Left renal pelvis (tissue), 4 donors: ENCODE measurements at places on chromosomes 1 and 21. TPM values are rescaled to one million over a fixed set of nuclear protein-coding genes. Genes with fewer than 3 reads are reported as not detected.

DNA sequence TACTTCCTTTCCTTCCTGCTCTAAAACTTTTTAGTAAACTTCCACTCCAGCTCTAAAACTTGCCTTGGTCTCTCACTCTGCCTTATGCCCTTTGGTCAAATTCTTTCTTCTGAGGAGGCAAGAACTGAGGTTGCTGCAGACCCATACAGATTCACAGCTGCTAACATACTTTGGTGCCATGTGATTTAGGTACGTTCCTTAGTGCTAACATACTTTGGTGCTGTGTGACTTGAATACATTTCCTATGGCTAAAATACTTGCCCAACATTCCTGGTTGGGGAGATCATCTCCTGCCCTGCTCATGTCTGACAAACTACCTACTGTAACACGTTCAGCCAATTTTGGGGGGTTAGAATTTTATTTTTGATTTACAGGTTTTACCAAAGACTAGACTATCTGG lies 6.8 kb upstream of the ZBTB40 start:
- DNase-seq: no peak

DNA sequence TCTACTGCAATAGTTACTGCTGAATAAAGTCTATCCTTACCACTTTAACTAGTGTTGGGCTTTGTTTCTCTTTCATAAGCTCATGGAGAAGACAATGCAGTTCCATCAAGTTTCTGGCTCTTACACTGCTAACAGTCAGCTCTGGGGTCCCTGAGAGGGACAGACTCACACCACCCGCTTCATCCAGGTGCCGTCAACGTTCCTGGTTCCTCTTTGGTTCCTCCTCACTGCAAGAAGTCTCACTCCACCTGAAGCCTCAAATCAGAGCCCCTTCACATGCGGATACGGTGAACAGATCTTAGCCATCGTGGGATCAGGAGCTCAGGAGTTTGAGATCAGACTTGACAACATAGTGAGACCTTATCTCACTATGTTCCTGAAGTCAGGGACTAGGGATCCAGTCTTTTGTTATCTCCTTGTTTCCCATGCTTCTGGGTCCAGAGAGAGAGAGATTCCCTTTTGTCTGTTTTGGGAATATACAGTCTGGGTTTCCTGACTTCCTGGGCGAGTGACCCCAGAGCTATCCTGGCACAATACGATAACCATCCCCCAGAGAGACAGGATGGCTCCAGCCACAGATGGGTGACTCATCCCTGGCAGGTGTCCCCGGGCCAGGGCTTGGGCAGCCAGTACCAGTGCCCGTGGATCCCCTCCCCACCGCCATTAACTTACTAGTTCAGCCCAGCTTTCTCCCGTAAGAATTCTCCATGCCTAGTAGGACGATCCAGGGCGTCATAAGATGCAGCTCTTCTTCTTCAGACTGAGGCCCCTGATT lies 14.3 kb upstream of the PCP4 start:
- DNase-seq: no peak

DNA sequence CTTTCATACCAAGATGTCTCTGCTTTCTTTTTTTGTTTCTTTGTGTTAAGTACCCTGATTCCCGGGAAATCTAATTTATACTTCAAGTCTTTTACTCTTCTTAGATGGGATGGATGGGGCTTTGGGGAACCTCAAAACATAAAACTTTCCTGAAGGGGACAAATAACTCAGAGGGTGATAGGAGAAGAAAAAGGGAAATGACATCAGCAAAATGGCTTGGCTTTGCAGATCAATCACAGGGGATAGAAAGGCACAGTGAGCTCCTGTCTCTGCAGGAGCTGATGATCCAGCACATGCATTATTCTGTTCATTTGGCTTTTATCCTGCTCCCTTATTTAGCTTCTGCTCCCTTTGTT lies 1.4 kb upstream of the CA14 start:
- no peak for DNase-seq

DNA sequence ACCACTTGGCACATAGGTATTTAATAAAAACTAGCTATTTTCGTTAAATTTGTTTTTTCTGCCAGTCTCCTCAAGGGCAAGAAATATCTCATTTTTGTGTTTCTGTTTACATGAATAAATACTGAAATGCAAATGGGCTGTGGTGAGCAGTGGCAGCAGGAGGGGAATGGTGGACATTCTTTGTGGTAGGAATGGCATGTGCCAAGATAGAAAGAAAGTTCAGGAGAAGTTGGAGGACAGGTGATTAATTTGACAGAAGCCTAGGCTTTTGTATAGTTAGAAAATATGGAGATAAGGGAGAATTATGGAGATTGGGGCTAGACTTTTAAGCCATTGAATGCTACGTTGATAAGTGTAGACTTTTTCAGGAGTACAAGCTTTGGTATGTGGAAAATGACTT lies 8.6 kb downstream of the RAP1A start:
- no peak for DNase-seq

LRRC38 gene
- 7.7 TPM for polyA plus RNA-seq

- no peak for DNase-seq
Measured at GRCh38 chr1:36872126-36872754, 162.1 kb downstream of the GRIK3 start.

DNA sequence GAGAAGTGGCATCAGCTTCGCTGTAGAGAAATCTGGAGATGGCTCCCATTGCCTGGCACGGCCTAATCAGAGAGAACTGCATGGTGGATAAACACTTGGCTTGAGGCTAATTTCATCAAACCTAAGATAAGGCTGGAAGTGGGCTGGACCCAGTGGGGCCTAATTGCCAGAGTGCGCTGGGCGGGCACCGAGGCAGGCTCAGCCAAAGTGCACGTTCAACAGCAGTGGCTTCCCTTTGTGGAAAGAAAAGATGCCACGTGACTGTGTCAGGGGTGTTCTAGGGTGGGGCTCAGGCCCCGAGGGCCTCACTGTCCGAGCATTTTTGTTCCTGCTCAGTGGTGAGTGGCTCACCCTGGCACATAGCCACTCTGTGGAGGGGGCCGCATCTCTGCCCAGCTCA lies 5.8 kb downstream of the PLCH2 start:
- DNase-seq: no peak

DNA sequence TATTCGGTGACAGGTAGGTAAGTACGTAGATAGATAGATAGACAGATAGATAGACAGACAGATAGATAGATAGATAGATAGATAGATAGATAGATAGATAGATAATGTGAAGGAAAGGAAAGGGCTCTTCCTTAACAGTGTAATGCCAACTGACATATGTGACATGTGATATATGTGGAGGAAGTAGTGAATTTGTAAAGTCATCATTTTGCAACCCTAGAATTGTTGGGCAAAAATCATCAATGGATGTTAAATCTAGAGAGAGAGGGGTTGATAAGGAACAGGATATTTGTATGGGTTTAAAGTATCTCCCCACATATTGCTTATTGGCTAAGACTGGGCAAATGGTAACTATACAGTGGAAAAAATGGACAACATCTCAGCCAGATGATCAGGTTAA lies 166.6 kb downstream of the ROR1 start:
- no peak for DNase-seq

GRCh38 chr1:1264868-1265272 lies 8.8 kb downstream of the UBE2J2 start:
- no peak for DNase-seq

S100A7A gene
- polyA plus RNA-seq: not detected

DNA sequence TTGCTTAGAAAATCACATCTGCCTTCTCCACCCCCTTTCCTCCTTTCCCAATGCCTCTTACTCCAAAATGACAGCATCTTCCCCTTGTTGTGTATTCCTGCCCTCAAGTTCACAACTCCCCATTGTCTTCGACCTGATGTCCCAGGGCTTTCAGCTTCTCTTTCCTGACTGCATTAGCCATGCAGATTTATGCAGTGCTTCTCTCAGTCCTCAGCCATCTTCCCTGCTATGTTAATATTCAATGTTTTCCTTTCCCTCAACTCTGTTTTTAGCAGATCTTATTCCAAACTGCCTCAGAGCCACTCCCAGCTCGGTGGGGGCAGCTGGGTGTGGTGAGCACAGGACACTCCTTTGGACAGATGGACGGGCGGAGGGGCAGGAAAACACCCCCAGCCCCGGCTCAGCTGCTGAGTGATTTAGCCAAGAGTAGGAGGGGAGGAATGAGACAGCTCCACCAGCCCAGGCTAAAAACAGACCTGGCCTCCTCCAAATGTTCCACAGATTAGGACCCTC lies 71.0 kb downstream of the CD2 start:
- DNase-seq: no peak

- no peak for DNase-seq
Measured at GRCh38 chr1:16165073-16165364, 9.2 kb upstream of the EPHA2 start.

- DNase-seq: no peak
Measured at GRCh38 chr1:104807590-104807989, 1057.9 kb downstream of the AMY1C start.

LIPI gene
- polyA plus RNA-seq: 0.75 TPM

CA14 gene
- polyA plus RNA-seq: 8.5 TPM

GRCh38 chr1:208127792-208128529 lies 116.2 kb downstream of the PLXNA2 start:
- no peak for DNase-seq

KLF17 gene
- polyA plus RNA-seq: 0.93 TPM

DNA sequence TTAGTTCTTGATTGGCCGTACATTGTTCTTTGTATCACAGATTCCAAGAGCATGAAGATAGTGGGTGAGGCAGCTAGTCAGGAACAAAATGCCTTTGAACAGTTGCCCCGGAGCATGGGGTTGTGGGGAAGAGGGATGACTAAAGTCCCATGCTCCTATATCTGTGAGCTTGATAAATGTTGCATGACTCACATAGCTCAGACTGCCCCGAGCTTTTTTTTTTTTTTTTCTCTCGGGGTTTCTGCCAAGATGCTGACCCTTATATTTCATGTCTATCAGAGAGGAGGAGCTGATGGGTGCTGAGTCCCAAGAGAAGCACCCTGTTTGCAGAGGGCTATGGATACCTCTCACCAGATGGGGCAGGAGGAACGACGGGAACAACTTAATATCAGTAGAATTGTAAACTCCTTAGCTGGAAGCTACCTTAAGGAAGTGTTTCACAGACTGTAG lies 40.6 kb downstream of the SRRM1 start:
- no peak for DNase-seq

- DNase-seq: no peak
Measured at GRCh38 chr1:18351735-18352134, 129.0 kb upstream of the KLHDC7A start.
